ENCODE measurements at places on chromosomes 1 and 21. TPM values are rescaled to one million over a fixed set of nuclear protein-coding genes. Genes with fewer than 3 reads are reported as not detected.

Gene FUCA1
- 7.3 TPM for total RNA-seq

GRCh38 chr1:40313329-40313957 is 3.6 kb downstream of the COL9A2 start:
- no peaks in the 10 kb centered on the region for H3K36me3 ChIP-seq
- H3K27ac ChIP-seq, result no peak overlapping the region
- H3K4me3 ChIP-seq, result no peak overlapping the region

Gene PDZK1IP1
- not detected for total RNA-seq

- no peak overlapping the region for H3K4me3 ChIP-seq
- no peaks in the 10 kb centered on the region for H3K4me1 ChIP-seq
- H3K36me3 ChIP-seq, result no peaks in the 10 kb centered on the region
Observed at GRCh38 chr21:42040411-42041180, 30.4 kb upstream of the ZBTB21 start.

GRCh38 chr1:214004014-214004413 is 16.2 kb downstream of the PROX1 start:
- no peak for DNase-seq
- no peaks in the 10 kb centered on the region for H3K36me3 ChIP-seq
- no peak overlapping the region for H3K4me3 ChIP-seq
- peaks cover 6% of the 10 kb centered on the region for H3K27me3 ChIP-seq
- no peak overlapping the region for H3K27ac ChIP-seq

GRCh38 chr21:24705201-24705600 is 902.1 kb downstream of the MRPL39 start:
- no peaks in the 10 kb centered on the region for H3K4me1 ChIP-seq
- no peak for DNase-seq
- H3K27ac ChIP-seq, result no peak overlapping the region
- H3K36me3 ChIP-seq, result no peaks in the 10 kb centered on the region
- no peaks in the 10 kb centered on the region for H3K27me3 ChIP-seq

DNA sequence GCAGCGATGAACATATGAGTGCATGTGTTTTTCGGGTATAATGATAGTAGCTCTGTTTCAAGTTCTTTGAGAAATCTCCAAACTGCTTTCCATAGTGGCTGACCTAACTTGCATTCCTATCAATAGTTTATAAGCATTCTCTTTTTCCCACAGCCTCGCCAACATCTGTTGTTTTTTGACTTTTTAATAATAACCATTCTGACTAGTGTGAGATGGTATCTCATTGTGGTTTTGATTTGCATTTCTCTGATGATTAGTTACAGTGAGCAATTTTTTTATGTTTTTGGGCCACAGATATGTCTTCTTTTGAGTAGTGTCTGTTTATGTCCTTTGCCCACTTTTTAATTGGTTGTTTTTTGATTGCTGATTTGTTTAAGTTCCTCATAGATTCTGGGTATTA is 10.6 kb upstream of the RUNX1 start:
- DNase-seq, result no peak
- H3K4me3 ChIP-seq, result no peak overlapping the region
- H3K36me3 ChIP-seq, result no peaks in the 10 kb centered on the region
- H3K27me3 ChIP-seq, result peaks cover 34% of the 10 kb centered on the region
- H3K27ac ChIP-seq, result no peak overlapping the region

GRCh38 chr1:43044572-43045361 is 86.1 kb upstream of the SLC2A1 start:
- H3K27ac ChIP-seq, result no peak overlapping the region
- H3K36me3 ChIP-seq, result no peaks in the 10 kb centered on the region
- H3K4me1 ChIP-seq, result peaks cover 12% of the 10 kb centered on the region
- peaks cover 4% of the 10 kb centered on the region for H3K27me3 ChIP-seq
- H3K4me3 ChIP-seq, result no peak overlapping the region
- no peak for DNase-seq

Gene RGS5
- 0.66 TPM for total RNA-seq

Gene DCST2
- 0.37 TPM for total RNA-seq

Gene CFHR2
- not detected for total RNA-seq

Gene LCE3E
- total RNA-seq, result not detected

Gene HAO2
- not detected for total RNA-seq

- H3K36me3 ChIP-seq, result peaks cover 59% of the 10 kb centered on the region
- no peak for DNase-seq
- no peak overlapping the region for H3K4me3 ChIP-seq
- H3K4me1 ChIP-seq, result peaks cover 75% of the 10 kb centered on the region
- H3K27me3 ChIP-seq, result no peaks in the 10 kb centered on the region
- H3K27ac ChIP-seq, result no peak overlapping the region
Observed at GRCh38 chr21:42411197-42411869, 7.6 kb downstream of the UBASH3A start.

Gene SLAMF8
- 0.73 TPM for total RNA-seq

Gene TNFRSF4
- total RNA-seq, result 1.6 TPM

GRCh38 chr1:180560200-180560867 is 1.6 kb downstream of the OVAAL start:
- no peaks in the 10 kb centered on the region for H3K4me1 ChIP-seq
- H3K27ac ChIP-seq, result no peak overlapping the region
- no peaks in the 10 kb centered on the region for H3K36me3 ChIP-seq
- no peak for DNase-seq
- H3K27me3 ChIP-seq, result peaks cover 32% of the 10 kb centered on the region

- no peak overlapping the region for H3K4me3 ChIP-seq
- H3K27me3 ChIP-seq, result no peaks in the 10 kb centered on the region
- H3K27ac ChIP-seq, result no peak overlapping the region
- DNase-seq, result no peak
Observed at GRCh38 chr1:77487631-77488030, 194.8 kb downstream of the ZZZ3 start.

GRCh38 chr21:16841975-16842695 is 670.7 kb upstream of the CXADR start:
- H3K4me3 ChIP-seq, result no peak overlapping the region
- no peak for DNase-seq
- no peaks in the 10 kb centered on the region for H3K4me1 ChIP-seq
- no peaks in the 10 kb centered on the region for H3K36me3 ChIP-seq
- no peak overlapping the region for H3K27ac ChIP-seq
- no peaks in the 10 kb centered on the region for H3K27me3 ChIP-seq

Gene RAB42
- not detected for total RNA-seq

Gene PLCH2
- total RNA-seq, result 9.8 TPM

GRCh38 chr1:76830373-76830772 is 36.9 kb upstream of the ST6GALNAC5 start:
- peaks cover 2% of the 10 kb centered on the region for H3K27me3 ChIP-seq
- no peak for DNase-seq
- peak overlapping the region; percentile 3 for H3K4me3 ChIP-seq
- no peaks in the 10 kb centered on the region for H3K36me3 ChIP-seq
- H3K4me1 ChIP-seq, result no peaks in the 10 kb centered on the region

Gene TPTE
- not detected for total RNA-seq

Gene SPRR3
- not detected for total RNA-seq

DNA sequence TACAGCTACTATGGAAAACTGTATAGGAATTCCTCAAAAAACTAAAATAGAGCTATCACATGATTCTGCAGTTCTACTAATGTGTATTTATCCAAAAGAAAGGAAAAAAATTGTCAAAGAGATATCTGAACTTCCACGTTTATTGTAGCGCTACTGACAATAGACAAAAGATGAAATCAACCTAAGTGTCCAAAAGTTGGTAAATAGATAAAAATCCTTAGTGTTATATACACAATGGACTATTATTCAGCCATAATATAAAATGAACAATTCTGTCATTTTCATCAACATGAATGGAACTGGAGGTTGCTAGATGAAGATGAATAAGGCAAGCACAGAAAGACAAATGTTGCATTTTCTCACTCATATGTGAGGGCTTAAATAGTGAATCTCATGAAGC is 1492.1 kb downstream of the MRPL39 start:
- H3K27me3 ChIP-seq, result no peaks in the 10 kb centered on the region
- no peak overlapping the region for H3K4me3 ChIP-seq
- H3K36me3 ChIP-seq, result no peaks in the 10 kb centered on the region
- no peaks in the 10 kb centered on the region for H3K4me1 ChIP-seq

DNA sequence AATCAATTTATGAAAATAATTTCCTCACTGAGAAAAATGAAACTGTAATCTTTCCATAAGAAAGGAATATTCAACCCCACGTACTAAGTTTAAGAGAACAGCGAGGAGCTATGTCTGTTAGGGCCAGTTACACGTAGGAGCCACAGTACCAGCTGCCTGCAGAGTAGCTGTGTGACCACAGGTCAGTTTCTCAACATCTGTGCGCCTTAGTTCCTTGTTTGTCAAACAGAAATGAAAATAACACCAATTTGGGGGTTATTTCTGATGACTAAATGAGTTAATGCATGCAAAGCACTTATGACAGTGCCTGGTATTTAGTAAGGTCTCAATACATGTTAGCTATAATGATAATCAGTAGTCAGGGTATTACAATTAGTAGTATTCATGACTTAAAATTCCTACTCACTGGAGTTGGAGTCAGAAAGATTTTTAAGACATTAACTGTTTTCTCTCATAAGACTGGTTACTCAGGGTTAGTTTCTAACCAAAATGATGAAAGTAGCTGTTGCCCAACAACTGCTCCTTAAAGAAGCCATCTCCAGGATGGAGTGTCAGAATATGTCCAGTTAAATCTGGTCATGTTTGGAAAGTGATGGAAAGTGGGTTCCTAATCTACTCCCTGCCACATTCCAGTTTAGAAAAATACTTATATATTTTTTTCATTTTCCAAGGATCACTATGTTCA is 85.8 kb upstream of the ZNF648 start:
- no peaks in the 10 kb centered on the region for H3K27me3 ChIP-seq
- no peak overlapping the region for H3K4me3 ChIP-seq
- no peak overlapping the region for H3K27ac ChIP-seq
- H3K4me1 ChIP-seq, result peaks cover 44% of the 10 kb centered on the region
- DNase-seq, result no peak
- H3K36me3 ChIP-seq, result no peaks in the 10 kb centered on the region

Gene INAVA
- 0.57 TPM for total RNA-seq

Gene PDE9A
- total RNA-seq, result 8.3 TPM
